Mesendoderm (in vitro differentiated cells): ENCODE measurements at places on chromosomes 6 and 20.

DNA sequence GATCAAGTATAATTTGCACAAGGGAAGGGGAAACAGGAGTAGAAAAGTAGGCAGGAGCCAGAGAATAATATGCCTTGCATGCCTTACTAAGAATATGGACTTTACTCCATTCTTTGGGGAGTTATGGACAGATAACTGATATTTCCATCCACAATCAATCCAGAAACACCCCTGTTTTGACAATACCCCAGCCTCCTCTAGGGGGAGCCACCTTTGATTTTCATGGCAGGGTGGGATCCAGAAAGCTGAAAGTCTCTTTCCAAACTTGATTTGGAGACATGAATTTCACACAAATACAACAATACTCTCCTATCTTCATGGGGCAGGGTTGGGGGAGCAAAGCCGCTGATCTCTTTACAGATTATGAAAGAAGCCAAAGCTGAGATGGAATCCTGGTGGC lies 404.1 kb downstream of the FOXA2 start:
- DNase-seq = peak; percentile 27

DNA sequence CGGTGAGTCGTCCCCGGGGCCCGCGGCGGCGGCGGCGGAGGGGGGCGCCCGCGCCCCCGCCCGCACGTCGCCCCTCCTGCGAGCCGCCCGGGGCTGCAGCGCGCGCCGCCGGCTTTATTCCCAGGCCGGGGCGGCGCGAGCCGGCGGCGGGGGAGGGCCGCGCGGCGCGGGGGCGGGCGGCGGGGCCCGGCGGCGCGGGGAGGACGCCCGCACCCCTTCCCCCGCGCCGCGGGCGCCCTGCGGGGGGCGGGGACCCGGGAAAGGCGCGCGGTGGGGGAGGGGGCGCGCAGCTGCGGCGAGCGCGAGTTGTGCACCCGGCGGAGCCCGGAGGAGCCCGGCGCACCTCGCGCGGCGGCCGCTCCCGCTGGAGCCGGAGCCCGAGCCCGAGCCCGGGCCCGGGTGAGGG lies 646 bp downstream of the HMGA1 start:
- no peak for DNase-seq

DNA sequence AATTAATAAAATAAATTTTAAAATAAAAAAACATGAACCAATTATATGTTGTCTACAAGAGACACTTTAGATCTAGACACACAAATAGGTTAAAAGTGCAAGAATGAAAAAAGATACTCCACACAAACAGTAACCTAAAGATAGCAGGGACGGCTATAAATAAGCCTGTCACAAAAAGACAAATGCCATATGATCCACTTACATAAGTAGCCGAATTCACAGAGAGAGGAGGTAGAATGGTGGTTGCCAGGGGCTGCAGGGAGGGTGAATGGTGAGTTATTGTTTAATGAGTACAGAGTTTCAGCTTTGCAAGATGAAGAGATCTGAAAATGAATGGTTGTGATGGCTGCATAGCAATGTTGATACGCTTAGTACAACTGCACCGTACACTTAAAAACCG lies 32.7 kb downstream of the KATNA1 start:
- no peak for DNase-seq

- peak; percentile 78 for DNase-seq
Measured at GRCh38 chr20:10637563-10637962, 36.2 kb downstream of the JAG1 start.

GRCh38 chr6:96116674-96117073 lies 100.9 kb downstream of the FUT9 start:
- DNase-seq = peak; percentile 3

- peak; percentile 59 for DNase-seq
Measured at GRCh38 chr6:26056583-26057350, 30.5 kb upstream of the HFE start.

- DNase-seq = no peak
Measured at GRCh38 chr6:140684776-140685550, 1310.5 kb upstream of the CITED2 start.

DNA sequence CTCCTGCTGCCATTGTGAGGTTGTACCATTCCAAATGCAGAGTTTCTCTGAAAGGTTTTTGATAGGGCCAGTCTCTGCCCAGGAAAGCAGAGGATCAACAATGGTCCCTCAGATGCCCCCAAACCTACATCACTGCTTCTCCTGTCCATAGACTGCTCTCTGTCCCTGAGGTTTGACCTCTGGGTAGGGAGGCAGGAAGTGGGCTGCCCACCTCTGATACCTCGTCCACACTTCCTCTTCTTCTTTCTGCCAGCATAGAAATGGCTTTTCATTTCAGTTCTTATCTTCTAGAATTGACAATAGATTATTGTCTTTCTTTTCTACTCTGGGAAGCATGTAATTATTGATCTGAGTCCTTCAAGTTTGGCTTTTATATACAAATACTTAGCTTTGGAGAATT lies 170.6 kb downstream of the TRMT11 start:
- DNase-seq = no peak

GRCh38 chr6:122482750-122483080 lies 11.1 kb upstream of the SERINC1 start:
- peak; percentile 39 for DNase-seq

DNA sequence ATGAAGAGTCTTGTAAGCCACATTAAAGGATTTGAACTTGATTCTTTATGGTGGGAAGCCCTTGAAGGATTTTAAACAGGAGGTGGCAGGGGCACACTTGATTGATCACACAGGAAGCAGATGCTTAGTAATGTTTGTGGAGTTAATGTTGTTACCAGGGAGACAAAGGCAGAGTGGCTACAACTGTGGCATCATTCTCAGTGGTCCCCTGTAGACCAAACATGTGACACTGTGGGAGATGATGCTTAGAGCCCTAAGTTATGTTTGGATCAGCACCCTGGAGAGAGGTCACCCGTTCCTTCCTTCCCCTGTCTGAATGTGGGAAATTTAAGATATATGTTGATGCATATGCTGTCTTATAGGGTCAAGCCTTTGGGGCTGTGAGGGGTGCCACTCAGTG lies 53.2 kb downstream of the EIF2S2 start:
- peak; percentile 39 for DNase-seq

DNA sequence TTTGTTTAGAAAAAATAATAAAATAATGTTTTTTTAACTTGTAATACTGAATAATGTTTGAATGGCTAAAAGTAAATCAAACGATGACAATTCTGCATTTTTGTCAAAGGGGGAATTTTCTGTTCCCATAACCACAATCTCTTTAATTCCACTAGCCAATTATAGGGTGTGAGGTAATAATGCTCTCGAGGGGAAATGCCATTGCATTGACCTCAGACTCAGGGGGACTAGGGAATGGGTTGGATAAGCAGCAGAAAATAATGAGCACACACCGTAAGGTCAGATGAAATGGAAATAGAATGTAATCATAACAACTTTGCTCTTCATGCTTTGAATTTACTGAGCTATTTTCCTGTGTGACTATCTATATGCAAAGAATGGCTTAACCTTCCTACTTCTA lies 584.7 kb downstream of the RFPL4B start:
- DNase-seq = peak; percentile 41

DNA sequence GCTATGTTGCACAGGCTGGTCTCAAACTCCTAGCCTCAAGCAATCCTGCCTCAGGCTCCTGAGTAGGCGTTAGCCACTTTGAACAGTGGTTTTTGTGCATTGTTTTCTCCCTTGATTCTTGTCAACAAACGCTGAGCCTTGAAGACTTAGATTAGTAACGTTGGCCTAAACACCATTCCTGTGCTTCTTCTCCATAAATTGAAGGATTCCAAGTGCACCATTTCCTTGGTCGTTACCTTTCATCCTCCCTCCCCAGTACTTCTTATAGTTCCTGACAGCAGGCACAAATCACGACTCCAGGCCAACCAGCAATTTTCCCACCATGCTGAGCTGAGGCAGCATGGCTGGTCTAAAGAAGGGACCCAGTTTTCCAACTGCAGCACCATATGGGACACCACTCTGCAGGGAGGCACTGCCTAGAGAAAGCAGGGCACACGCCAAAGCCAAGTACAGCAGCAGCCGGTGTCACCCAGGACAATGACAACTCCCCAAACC lies 8.9 kb downstream of the RPS10 start:
- DNase-seq = no peak

- no peak for DNase-seq
Measured at GRCh38 chr6:89084542-89084941, 4.0 kb downstream of the PNRC1 start.

DNA sequence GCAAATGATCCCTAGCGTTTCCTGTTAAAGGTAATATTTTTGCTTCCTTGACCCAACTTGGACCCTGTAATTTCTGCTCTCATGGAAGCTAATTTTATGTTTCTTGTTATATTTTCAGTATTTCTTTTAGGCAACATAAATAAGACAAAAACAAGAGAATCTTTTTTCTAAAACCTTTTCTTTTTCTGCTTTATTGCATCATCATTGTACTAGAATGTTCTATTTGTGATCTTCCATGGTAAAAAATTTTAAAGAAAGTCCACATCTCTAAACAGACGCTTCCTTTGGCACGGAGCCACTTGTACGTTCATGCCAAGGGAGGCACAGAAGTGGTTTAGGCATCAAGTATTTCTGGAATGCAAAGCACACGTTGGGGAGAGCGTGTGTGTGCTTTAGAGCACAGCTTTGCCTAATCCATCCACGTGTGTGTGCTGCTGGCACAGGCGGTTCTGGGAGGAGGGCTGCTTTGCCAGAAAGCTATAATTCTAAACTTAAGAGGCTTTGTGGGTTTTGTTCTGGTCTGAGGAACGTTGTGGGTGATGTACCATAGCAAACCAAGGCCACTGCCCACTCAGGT lies 98.3 kb downstream of the SASH1 start:
- DNase-seq = peak; percentile 48

GRCh38 chr20:48556956-48557355 lies 270.8 kb downstream of the PREX1 start:
- peak; percentile 42 for DNase-seq

DNA sequence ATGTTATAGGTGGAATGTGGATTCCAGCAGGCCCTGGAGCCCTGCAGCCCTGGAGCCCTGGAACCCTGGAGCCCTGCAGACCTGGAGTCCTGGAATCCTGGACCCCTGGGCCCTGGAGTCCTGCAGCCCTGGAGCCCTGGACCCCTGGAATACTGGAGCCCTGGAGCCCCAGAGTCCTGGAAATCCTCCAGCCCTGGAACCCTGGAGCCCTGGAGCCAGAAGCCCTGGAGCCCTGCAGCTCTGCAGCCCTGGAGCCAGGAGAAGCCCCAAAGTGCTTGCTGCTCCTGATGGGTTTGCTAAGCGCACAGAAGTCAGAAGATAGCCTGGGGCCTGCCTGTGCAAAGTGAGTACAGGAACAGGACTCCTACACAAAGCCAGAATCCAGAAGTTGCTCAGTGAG lies 223.1 kb upstream of the PDE10A start:
- DNase-seq = no peak

DNA sequence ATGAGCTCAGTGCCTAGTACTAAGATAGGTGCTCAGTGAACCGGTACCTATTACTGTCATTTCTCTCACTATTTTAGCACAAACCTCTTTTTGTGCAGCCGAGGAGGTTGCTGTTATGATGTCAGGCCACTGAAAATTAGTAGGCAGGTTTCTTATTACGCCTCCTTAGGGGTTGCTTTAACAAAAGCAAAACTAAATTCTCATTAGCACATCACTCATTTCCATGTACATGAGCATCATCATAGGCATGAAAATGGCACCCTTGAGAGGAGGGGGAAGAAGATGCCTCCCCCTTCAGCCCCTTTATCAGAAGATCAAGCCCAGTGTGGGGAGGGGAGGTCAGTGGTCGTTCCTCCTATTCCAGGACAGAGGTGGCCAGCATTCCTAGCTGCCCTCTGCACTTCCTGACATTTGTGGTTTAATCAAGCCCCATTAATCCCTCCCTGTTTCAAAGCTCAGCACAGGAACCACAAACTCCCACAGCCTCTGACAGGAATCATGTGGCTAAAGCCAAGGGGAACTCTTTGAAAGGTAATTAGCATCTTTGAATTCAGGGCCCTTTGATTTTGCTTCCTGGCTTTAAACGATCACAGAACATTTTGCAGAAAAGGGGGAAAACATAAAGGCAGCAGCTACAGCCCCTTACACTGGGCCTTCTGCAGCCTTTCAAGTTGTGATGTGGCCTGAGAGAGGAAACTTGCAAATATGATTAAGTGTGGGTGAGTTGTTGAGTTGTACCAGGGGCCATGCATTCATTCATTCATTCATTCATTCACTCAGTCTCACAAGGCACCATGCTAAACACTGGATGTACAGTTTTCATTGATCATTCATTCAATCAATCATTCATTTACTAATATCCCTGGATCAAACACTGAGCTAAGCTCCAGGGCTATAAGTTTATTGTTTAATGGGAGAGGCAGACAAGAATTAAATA lies 31.9 kb upstream of the PSMF1 start:
- no peak for DNase-seq

- DNase-seq = no peak
Measured at GRCh38 chr6:139257291-139257690, 34.5 kb downstream of the TXLNB start.

DNA sequence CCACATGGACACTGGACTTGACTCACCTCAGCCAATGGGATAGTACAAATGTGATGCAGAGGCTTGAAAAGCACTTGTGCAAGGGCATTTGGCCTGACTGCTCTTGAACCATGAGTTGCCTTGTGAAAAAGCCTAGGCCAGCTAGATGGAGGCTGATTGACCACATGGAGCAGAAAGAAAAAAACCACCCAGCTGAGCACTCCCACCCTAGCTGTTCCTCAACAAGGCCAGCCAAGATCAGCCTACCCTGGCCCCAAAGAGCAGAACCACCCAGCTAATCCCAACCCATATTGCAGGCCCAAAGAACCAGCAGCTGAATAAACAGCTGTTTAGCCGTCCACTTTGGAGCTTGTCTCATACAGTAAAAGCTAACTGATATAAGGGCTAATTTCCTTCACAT lies 36.7 kb downstream of the PXDC1 start:
- DNase-seq = no peak

DNA sequence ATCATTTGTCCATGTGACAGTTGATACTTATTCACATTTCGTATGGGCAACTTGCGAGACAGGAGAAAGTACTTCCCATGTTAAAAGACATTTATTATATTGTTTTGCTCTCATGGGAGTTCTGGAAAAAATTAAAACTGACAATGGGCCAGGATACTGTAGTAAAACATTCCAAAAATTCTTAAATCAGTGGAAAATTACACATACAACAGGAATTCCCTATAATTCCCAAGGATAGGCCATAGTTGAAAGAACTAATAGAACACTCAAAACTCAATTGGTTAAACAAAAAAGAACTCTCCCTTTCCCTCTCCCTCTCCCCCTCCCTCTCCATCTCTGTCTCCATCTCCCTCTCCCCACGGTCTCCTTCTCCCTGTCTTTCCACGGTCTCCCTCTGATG lies 19.4 kb upstream of the EIF2S2 start:
- DNase-seq = no peak
